Esophagus muscularis mucosa (tissue), 4 donors: ENCODE measurements at places on chromosomes 3 and 15.

GRCh38 chr15:75204340-75205063 is 2.8 kb downstream of the C15orf39 start:
- peak; percentile 96 for DNase-seq

- no peak for DNase-seq
These were observed 14.9 kb upstream of the DPH6 start for GRCh38 chr15:35560870-35561269.

DNA sequence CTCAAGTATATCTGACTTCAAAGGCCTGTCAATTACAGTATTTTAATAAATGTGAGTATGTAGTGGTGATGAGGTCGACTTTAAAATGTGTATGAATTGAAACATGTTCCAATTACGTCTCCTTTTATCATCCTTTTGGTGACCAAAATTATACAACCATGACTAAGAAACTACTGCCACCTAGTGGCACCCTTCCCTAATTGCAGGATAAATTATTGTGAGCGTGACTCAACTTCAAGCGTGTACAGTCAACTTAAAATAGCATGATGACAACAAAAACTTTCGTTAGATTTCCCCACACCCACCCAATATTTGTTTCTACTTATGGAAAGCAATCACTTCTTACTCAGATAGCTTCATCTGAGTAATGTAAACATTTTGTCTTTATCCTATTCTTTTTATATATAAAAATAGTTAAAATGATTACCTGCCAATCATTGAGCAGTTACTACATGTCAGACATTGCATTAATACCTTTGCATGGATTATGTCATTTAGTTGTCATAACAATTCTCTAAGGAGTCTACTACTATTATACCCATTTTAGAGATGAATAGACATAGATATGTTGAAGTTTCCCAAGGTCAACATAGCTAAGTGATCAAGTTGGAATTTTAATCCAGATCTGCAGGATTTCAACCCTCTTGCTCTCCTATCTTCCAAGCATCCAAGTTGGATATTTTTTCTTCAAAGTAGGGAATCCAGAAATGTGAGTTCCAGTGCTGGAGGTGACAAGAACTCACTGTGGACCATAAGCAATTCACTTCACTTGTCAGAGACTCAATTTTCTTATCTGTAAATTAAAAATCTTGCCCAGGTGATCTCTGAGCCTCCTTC is 106.0 kb downstream of the MEX3B start:
- no peak for DNase-seq

GRCh38 chr3:134829721-134830120 is 34.7 kb downstream of the EPHB1 start:
- no peak for DNase-seq

DNA sequence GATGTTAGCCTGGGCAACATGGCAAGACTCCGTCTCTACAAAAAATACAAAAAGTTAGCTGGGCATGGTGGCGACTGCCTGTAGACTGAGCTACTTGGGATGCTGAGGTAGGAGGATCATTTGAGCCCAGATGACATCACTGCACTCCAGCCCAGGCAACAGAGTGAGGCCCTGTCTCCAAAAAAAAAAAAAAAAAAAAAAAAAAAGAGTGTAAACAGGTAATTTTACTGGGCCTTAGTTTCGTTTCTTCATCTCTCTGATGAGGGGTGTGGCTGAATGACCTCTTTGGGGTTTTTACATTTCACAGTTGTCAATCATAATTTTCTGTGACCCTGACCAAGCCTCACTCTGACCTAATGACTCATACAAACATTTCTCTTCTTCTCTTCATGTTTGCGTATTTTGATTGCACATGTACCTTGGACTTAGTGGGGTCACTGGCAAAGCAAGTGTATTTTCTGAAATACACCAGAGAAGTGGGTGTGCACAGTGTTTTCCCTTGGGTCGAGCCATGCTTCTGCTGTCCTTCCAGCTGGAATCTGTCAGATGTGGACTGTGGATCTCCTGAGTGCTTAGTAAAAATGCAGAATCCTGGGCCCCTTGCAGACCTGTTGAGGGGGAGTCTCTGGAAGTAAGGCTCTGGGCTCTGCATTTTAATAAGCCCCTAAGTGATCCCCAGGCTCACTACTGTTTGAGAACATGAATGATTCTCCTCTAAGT is 140.5 kb downstream of the FNDC3B start:
- no peak for DNase-seq

DNA sequence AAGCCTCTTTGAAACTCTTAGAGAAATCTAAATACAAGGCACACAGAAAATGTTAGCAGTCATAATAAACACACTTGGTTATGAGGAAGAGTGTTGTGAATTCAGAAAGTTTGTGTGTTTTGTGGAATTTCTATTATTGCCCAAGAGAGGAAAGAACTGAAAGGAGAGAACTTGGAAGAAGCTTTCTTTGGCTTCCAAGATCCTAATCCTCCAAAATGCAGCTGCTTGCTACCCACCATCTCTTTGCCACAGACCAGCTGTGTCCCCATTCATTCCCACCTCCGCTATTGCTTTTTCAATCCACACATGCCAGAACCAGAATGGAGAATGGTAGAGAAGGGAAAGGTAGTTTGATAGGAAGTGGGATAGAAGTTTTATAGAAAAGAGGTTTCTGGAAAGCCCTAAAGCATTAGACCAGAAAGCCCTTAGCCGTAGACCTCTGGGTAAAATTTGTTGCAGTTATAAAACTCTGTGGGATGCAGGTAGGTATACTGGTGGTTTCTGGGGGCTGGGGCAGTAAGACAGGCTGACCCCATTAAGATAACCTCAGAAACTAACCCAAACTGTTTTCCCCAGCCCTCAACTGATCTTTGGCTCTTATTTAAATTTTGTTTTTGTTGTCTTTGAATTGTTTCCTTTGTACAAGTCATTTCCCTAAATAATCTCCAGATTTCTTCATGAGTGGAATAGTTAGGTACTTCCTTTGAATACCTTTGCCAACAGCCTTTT is 108.5 kb downstream of the FILIP1L start:
- peak; percentile 8 for DNase-seq

DNA sequence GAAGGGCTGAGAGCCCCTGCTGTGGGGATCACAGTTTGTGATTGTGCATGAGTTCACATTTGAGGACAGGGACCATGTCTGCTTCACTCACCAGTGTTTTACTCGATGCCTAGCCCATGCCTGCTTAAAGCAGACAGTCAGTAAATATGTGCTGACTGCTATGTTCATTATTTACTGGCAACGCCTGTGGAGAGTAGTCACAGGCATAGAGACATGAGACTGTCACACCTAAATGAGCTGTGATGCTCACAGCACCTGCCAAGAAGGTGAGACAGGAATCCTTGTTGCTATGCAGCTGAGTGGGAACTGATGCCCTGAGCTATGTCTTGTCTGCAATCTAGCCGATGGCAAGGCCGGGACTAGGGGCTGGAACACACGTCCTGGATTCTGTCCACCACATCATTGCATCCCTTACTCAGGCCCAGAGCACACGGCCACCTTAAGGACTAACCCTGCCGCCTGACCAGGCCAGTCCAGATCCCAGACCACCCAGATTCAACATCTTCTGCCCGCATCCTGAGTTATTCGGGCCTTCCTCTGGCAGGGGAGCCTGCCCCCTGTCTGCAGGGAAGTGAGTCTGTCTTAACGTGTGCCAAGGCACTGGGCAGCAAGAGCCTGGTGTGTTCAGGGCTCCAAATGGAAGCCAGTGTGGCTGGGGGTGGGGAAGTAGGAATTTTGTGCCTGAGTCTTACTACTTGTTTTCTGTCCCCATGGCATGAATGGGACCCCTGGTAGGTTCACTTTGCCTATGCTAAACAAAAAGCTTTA is 44.8 kb downstream of the FGD5 start:
- no peak for DNase-seq

- DNase-seq = no peak
These were observed 258.3 kb downstream of the DIPK2A start for GRCh38 chr3:144229953-144230352.

DNA sequence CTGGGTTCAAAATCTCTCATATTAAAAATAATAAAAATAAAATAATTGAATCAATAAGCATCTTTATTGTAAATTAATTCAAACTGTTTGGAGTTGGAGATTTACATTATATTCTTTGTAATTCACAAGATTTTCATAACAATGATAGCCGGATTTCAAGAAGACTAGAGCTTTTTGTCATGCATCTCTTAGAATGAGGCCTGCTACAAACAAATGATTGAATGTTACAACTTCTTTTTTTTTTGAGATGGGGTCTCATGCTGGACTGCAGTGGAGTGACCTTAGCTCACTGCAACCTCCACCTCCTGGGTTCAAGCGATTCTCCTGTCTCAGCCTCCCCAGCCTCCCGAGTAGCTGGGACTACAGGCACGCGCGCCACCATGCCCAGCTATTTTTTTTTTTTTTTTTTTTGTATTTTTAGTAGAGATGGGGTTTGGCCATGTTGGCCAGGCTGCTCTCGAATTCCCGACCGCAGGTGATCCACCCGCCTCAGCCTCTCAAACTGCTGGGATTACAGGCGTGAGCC is 3.5 kb downstream of the SLTM start:
- no peak for DNase-seq

- DNase-seq = no peak
These were observed 1.8 kb downstream of the MAP1A start for GRCh38 chr15:43519196-43519595.

- DNase-seq = no peak
These were observed 183.9 kb downstream of the SHQ1 start for GRCh38 chr3:72664184-72664975.

DNA sequence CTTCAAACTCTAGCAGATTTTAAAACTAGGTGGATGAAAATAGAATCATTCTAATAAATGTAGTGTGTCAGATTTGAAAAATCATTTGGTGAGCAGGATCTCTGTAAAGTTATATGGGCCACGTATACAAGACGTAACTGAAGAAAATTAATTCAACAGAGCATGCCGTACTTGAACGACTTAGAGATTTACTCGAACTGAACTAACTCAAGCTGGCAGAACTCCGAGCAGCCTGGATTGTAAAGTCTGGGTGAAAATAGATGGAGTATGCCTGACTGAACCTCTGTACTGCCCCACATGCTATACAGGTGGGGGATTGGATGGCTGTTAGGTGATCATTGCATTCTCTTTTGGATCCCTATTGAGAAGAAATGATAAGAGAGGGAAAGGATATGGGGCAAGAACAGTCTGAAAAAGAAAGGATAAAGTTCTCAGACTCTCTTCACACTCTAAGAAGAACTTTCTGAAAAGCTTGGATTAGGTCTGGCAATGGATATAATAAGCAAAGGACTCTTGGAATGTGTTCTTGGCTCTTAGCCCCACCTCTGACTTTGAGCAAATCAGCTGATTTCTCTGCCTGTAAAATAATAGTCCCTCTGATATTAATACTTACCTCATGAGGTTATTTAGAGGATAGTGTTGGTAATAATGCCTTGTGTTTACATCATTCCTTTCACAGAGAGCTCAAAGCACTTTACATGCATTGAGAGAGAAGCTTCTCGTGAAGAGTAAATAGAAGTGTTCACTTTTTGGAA is 147.5 kb downstream of the FILIP1L start:
- no peak for DNase-seq

DNA sequence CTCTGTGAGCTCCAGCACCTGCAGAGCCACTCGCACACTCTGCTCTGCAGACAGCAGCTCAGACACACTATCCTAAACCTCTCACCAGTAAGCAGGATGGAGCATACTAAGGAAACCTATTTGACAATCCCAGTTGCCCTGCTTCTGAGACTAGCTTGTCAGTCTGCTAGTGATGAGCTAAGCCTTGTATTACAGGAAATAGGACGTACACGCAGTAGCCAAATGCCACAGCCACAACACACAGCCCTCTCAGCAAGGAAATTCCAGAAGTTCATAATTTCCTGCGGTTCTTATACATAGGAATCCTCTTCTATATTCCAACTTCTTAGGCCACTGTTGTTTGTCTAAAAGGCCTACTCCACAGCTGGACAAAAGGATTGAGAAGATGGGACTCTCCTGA is 74.5 kb downstream of the MYLK start:
- no peak for DNase-seq

GRCh38 chr15:41341519-41341918 is 8.8 kb downstream of the NUSAP1 start:
- no peak for DNase-seq

- no peak for DNase-seq
These were observed 355.7 kb downstream of the SOX2 start for GRCh38 chr3:182067423-182067822.

- DNase-seq = no peak
These were observed 22.7 kb upstream of the IREB2 start for GRCh38 chr15:78415284-78415683.

DNA sequence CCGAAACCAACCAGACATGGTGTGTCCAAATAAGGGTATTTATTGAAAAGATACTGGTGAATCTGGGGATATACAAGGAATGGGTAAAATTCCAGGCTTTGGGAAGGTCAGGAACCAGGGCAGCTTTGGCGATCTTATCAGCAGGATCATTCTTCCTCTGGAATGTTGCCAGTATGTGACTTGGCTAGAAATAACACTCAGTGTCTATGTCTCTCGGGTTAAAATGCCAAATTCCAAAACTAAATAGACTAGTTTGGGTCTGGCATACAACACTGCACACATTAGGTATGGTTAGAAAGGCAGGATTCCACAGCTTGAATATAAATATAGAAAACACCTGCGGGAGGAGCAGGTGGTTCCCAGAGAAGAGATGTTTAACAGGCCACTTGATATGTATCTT is 220.2 kb upstream of the CD96 start:
- no peak for DNase-seq

DNA sequence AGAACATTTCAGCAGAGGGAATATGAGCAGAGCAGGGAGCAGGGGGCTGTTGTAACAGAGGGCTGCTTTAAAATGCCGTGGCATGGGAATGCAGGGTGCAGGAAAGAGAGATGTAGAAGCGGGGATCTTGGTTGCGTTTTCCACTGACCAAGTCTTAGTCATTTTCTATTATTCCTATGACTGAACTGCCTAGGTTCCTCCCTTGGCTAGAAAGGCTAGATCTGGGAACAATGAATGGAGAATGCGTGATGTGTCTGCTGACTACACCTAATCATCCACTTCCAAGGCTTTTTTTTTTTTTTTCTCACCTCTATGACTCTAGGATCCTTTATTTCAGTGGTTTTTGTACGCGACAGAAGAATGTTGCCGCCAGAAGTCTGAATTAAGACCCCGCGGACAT is 607.4 kb upstream of the TBL1XR1 start:
- no peak for DNase-seq

GRCh38 chr3:33914212-33914611 is 115.8 kb downstream of the PDCD6IP start:
- DNase-seq = no peak

- no peak for DNase-seq
These were observed 240.9 kb upstream of the STT3B start for GRCh38 chr3:31291818-31292217.

DNA sequence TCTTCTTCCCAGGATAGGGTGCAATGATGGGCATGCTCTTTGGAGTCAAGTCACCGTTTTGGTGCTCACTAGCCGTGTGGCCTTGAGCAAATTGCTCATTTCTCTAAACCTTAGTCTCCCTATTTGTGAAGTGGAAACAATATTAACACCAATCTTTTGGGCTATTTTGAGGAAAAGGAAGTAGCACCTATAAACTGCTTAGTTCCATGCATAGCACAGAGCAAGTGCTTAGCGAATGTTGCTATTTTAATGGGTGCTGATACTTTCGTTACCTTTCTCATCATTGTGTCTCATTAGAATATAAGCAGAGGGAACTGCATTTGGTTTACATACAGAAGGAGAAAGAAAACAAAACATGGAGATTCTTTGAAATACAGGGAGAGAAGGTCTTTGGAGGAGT is 66.1 kb downstream of the BOC start:
- no peak for DNase-seq

- DNase-seq = no peak
These were observed 4.6 kb upstream of the SKIL start for GRCh38 chr3:170352936-170353335.

- no peak for DNase-seq
These were observed 394.6 kb downstream of the ZNF385D start for GRCh38 chr3:21356402-21356801.

- DNase-seq = no peak
These were observed 751.6 kb downstream of the SI start for GRCh38 chr3:164326714-164327113.
